ENCODE measurements at places on chromosomes 1 and 21. TPM values are rescaled to one million over a fixed set of nuclear protein-coding genes. Genes with fewer than 3 reads are reported as not detected.

The GPR153 gene
- total RNA-seq = 0.37 TPM

The FAAP20 gene
- 44.6 TPM for total RNA-seq

The ARHGAP30 gene
- 156 TPM for total RNA-seq

The CFHR1 gene
- not detected for total RNA-seq

The RWDD3 gene
- 10.0 TPM for total RNA-seq

The PWP2 gene
- total RNA-seq = 28.7 TPM

The CDCP2 gene
- total RNA-seq = not detected

The ROR1 gene
- total RNA-seq = not detected

The SAMD11 gene
- total RNA-seq = not detected

The TLR5 gene
- total RNA-seq = 2.6 TPM

The FNDC5 gene
- not detected for total RNA-seq

The TSPAN1 gene
- total RNA-seq = not detected

The ZNF648 gene
- total RNA-seq = not detected

Measured in T-helper 17 cell (primary cell).